ENCODE measurements at places on chromosomes 6 and 20. TPM values are rescaled to one million over a fixed set of nuclear protein-coding genes. Genes with fewer than 3 reads are reported as not detected.

Gene CRISP3
- not detected for total RNA-seq

Gene AGER
- 3.6 TPM for total RNA-seq

Gene EPPIN
- total RNA-seq, result not detected

Gene BTBD9
- 23.7 TPM for total RNA-seq

DNA sequence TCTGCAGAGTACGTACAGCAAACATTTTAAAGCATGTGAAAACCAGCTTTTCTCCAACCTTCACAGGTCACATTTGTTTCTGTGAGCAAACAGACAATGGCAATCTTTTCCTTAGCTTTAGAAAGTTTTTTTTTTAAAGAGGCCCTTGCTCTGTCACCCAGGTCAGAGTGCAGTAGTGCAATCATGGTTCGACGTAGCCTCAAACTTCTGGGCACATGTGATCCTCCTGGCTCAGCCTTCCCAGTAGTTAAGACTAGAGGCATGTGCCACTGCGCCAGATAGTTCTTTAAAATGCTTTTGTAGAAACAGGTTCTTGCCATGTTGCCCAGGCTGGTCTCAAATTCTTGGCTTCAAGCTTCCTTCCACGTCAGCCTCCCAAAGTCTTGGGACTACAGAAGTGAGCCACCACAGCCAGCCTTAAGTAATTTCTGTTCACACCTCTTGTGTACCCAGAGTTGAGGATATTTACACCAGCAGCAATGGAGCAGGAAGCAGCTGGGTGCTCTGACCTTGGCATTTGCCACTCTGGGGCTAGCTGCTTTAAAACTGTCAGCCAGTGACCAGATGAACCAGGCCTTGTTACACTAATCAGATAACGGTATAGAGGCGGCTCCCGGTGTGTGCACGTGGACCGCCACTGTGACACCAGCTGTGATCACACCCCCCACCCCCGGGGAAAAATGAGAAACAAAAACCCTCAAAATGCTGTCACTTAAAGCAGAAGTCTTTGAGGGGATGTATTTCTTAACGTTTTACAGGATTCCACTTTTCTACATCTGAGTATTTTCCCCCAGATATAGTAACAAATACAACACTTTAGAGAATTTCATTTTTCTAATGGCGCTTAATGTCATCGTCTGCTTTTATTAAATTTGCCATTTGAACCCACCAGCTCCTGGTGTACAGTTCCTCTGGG, 71.3 kb downstream of the AKAP12 start:
- no peak for DNase-seq

DNA sequence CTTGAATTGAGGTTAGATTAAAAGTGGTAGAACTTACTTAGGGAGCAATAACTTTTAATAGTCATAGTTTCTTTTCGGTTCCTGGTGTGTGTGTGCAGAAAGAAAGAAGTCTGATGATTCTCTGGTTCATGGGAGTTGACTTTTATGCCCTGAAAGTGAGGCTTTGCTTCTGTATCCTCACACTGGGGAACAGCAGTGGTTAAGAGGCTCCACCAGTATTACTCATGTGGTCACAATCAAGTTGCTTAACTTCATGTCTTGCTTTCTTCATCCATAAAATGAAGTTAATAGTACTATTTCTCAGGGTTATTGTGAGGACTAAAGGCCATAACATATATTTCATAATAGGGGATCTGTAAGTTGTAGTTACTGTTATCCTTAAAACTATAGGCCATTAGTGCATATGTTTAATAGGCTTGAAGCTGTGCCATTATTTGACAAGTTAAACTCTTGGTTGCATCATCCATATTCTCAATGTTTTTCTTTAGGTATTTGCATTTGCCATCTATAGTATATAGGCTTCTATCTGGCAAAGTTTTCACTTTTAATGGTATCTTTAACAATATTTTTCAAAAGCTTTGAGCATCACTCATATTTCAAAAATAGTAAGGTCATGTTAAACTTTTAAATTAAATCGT, 262.4 kb downstream of the PLCB1 start:
- no peak for DNase-seq

DNA sequence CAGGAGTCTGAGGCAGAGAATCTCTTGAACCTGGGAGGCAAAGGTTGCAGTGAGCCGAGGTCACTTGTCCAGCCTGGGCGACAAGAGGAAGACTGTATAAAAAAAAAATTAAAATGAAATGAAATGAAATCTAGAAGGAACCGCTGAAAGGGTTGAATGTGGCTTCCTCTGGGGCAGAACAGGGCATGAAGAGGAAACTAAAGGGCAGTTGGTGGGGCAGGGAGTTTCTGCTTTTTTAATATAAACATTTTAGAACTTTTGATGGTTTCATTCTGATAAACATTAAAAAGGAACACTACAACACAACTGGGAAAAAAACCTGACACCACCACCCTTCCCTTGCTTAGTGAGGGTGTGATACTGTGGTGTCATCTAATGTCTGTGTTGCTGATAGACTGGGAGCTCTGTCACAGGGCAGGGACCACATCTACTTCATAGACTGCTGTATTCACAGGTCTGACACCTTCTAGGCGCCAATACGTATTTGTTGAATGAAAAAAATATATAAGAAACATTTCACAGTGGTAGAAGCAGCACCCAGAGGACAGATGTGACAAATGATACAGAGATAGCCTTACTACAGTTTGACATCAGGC, 128.9 kb downstream of the ADAT2 start:
- DNase-seq, result no peak

Data from right cardiac atrium (tissue), 5 donors.